ENCODE measurements at places on chromosomes 1 and 21. TPM values are rescaled to one million over a fixed set of nuclear protein-coding genes. Genes with fewer than 3 reads are reported as not detected.
A peak's percentile ranks its signal among the peaks of the same experiment; 100 is the strongest.

The ZMYND12 gene
- total RNA-seq, result 0.29 TPM

DNA sequence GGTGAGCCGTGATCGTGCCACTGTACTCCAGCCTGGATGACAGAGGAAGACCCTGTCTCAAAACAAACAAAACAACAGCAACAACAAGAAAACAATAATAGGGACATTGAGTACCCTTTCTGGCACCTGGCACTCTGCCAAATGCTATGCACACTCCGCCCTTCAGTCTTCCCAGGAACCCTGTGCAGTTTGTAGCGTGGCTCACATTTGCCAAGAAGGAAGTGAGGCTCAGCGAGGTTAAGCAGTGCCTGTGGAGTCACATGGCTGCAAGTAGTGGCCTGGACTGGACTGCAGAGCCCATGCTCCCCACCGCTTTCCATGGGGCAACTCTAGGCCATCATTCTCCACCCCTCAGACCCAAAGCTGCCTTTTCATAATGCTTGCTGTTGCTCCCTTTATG is 5.3 kb upstream of the EVA1B start:
- no peak for DNase-seq

GRCh38 chr1:25246600-25247023 is 642 bp downstream of the RSRP1 start:
- no peak for DNase-seq

The FMO4 gene
- 0.89 TPM for total RNA-seq

DNA sequence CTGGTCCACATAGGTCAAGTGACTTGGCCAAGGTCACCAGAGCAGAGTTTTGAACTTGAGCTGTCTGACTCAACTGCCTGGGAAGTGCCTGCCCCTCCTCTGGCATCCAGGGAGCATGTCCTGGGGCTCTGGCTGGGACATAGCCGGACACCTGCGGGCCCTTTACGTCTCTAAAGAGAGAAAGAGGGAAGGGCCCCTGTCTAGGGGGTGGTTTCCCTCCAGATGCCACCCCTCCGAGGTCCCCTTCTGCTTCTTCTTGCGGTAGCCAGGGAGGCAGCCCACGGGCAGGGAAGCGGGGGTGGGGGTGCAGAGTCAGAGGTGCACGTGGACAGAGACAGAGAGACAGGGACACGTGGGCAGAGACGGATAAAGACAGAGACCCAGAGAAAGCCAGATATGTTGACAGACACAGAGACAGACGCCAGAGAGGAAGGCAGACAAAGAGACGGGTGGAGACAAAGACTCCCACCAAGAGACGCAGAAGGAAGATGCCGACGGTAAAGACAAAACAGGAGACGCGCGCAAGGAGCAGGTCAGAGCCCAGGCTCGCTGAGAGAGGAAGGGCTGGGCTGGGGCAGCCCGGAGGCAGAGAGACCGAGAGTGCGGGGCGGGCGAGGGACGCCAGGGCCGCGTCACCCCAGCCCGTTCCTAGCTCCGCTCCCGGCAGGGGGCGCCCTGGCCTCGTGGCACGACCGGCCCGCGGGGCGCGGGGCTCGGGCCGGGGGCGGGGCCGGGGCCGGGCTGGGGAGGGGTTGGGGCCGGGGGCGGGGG is 458 bp upstream of the ALPL start:
- peak; percentile 17 for DNase-seq

Measured in NCI-H460 (cell line).